ENCODE measurements at places on chromosomes 6 and 20. TPM values are rescaled to one million over a fixed set of nuclear protein-coding genes. Genes with fewer than 3 reads are reported as not detected.

CFAP206 gene
- total RNA-seq, result 0.06 TPM

SYNDIG1 gene
- not detected for total RNA-seq

SEL1L2 gene
- not detected for total RNA-seq

MYL9 gene
- 12.7 TPM for total RNA-seq

RHAG gene
- 0.28 TPM for total RNA-seq

COL20A1 gene
- not detected for total RNA-seq

FBXL4 gene
- total RNA-seq, result 16.9 TPM

VEGFA gene
- total RNA-seq, result 55.2 TPM

REV3L gene
- total RNA-seq, result 15.8 TPM

CCN6 gene
- total RNA-seq, result not detected

PLAGL2 gene
- total RNA-seq, result 3.4 TPM

ULBP2 gene
- 0.37 TPM for total RNA-seq

DNA sequence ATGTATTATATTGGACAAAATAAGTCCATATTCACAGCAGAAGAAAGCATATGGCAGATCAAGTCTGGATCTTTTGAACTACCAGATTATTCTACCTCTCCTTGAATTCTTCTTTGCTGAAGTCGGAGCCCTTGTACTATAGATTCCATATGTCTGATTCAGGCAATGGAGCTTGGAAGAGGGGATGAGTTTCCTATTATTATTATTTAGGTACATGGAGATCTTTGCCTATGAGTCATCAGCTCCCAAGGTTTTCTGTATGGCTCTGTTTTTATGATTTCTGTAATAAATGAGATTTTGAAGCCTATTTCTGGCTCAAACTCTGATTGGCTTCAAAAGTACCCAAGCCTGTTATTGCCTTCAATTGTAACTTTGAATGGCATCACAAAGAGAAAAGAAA lies 72.0 kb downstream of the OPRM1 start:
- H3K36me3 ChIP-seq, result no peaks in the 10 kb centered on the region
- H3K27ac ChIP-seq, result no peak overlapping the region
- no peak overlapping the region for H3K4me3 ChIP-seq
- no peaks in the 10 kb centered on the region for H3K27me3 ChIP-seq
- H3K4me1 ChIP-seq, result no peaks in the 10 kb centered on the region
- no peak for DNase-seq

DNA sequence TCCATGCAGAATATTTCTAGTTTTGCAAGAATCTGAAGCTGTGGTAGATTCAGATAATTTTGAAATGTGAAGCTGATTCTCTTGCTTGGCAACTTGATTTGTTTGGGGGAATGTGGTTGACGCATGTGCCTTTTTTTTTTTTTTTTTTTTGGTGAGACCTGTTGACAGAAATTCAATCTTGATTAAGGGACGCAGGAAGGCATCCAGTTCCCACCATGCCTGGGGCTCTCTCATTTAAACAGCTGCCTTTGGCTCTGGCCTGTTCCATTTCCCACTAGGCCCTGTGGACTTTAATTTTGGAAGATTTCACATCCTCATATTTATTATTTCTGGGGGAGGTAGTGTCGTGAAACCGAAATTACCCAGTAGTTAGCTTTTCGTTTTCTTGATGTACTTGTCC lies 8.6 kb downstream of the TPX2 start:
- no peak overlapping the region for H3K27ac ChIP-seq
- H3K36me3 ChIP-seq, result no peaks in the 10 kb centered on the region
- H3K4me3 ChIP-seq, result no peak overlapping the region
- H3K4me1 ChIP-seq, result no peaks in the 10 kb centered on the region

- H3K27me3 ChIP-seq, result no peaks in the 10 kb centered on the region
- H3K36me3 ChIP-seq, result no peaks in the 10 kb centered on the region
- H3K4me1 ChIP-seq, result no peaks in the 10 kb centered on the region
- no peak overlapping the region for H3K27ac ChIP-seq
- peak; percentile 16 for DNase-seq
Observed at GRCh38 chr20:57941604-57942381, 232.0 kb upstream of the PMEPA1 start.

DNA sequence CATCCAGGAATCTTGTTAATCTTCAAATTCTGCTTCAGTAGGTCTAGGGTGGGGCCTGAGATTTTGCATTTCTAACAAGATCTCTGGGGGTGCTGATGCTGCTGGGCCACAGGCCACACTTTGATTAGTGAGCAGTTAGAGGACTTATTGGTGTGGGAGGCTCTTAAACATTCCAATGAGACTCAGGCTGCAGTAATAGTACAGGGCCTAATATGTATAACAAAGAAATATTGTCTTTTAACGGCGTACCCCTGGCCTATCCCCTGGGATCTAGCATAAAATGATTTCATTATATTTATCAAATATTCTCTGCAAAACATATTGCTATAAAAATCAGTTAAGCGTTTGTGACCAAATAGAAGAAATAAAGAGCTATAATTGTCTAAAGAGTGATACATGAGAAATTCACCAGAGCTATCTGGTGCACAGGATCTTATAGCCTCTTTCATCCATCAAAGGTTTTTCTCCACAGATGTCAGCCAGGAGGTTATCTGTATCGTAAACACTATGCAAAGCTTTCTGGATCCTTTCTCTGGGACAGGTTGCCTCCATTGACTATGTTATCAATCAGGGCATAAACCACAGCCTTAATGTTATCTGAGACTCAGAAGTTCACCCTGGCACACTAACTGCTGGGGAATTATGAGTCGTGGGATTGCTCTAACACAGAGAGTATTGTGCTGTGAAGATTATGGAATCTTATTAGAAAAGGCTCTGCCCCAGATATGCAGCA lies 488.5 kb upstream of the MAP3K7 start:
- no peak for DNase-seq
- no peak overlapping the region for H3K27ac ChIP-seq
- no peak overlapping the region for H3K4me3 ChIP-seq

- H3K27ac ChIP-seq, result no peak overlapping the region
- no peak overlapping the region for H3K4me3 ChIP-seq
- H3K36me3 ChIP-seq, result no peaks in the 10 kb centered on the region
- H3K27me3 ChIP-seq, result no peaks in the 10 kb centered on the region
Observed at GRCh38 chr6:149694921-149695320, 23.0 kb downstream of the LATS1 start.

DNA sequence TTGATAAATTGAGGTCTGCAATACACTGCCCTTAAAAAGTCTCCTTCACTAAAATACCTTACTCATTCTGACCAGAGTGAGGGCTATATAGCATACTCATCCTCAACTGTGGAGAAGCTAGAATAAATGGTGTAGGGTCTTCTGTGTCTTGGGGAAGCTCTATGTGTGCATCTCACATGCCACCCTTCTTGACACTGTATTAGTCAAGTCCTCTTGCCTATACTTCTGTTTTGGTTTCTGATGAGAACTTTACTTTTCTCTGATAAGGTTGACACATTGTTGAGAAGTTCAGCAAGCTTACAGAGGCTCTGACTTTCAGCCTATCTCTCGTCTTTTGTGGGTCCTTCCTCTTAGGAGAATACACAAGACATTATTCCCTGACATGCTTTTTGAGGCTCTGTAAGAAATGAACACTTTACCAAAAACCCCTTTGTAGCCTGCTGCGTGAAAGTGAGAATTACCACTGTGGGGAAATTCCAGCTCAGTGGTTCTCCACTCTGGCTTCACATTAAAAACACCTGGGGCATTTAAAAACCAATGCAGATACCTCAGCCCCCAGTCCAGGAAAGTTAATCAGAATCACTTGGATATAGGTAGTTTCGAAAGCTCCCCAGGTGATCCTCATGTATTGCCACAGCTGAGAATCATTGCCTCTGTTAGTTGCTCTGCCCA lies 372.1 kb upstream of the HS3ST5 start:
- no peak for DNase-seq
- H3K36me3 ChIP-seq, result no peaks in the 10 kb centered on the region
- H3K27me3 ChIP-seq, result no peaks in the 10 kb centered on the region
- no peak overlapping the region for H3K4me3 ChIP-seq
- H3K4me1 ChIP-seq, result no peaks in the 10 kb centered on the region

DNA sequence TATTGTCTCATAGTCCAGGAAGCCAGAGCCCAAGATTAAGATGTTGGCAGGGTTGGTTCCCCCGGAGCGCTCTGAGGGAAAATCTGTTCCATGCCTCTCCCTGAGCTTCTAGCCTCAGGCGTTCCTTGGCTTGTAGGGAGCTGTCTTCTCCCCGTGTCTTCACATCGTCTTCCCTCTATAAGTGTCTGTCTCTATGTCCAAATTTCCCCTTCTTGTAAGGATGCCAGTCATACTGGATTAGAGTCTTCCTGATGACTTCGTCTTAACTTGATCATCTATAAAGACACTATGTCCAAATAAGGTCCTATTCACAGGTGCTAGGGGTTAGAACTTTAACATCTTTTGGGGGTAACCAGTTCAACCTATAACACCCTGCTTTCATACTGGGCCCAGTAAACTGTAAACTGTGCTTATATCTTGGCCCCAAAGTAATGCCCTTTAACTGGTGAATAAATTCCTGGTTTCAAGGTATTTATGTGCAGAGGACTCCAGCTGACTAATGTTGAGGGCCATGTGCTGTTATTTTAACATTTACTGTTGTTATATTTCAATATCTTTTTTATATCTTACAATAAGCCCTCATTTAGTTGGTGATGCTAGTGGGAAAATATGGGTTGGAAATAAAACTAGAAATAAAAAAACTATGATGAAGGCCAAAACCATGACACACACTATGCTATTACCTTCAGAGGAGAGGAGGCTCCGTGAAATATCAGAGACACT lies 101.7 kb upstream of the IYD start:
- no peaks in the 10 kb centered on the region for H3K36me3 ChIP-seq
- H3K27me3 ChIP-seq, result no peaks in the 10 kb centered on the region
- no peaks in the 10 kb centered on the region for H3K4me1 ChIP-seq
- no peak for DNase-seq

- no peak overlapping the region for H3K4me3 ChIP-seq
- no peaks in the 10 kb centered on the region for H3K27me3 ChIP-seq
- H3K36me3 ChIP-seq, result no peaks in the 10 kb centered on the region
- DNase-seq, result no peak
- H3K27ac ChIP-seq, result no peak overlapping the region
Observed at GRCh38 chr20:48846516-48847492, 19.0 kb upstream of the PREX1 start.

DNA sequence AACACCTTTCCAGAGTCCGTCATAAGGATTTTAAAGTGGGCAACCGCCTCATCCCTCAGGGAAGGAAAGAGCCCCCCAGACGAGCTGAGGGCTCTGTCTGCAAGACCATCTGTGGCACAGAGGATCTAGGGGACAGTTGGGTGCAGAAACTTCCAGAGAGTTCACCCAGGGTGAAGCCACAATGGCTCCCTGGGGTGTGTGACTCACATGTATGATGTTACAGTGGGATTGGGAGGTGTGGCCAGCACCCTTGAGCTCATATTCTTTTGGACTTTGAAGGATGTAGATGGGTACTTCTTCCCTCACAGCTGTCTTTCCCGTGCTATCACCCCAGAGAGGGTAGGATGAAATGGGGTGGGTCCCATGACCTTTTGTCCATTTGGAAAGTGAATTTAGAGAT lies 95.5 kb downstream of the NCR2 start:
- no peak overlapping the region for H3K4me3 ChIP-seq
- no peak overlapping the region for H3K27ac ChIP-seq
- H3K36me3 ChIP-seq, result no peaks in the 10 kb centered on the region
- DNase-seq, result no peak
- H3K4me1 ChIP-seq, result peaks cover 7% of the 10 kb centered on the region

GRCh38 chr20:21505161-21505809 lies 8.6 kb downstream of the NKX2-2 start:
- H3K27ac ChIP-seq, result no peak overlapping the region
- H3K4me1 ChIP-seq, result no peaks in the 10 kb centered on the region
- H3K4me3 ChIP-seq, result no peak overlapping the region
- H3K27me3 ChIP-seq, result peaks cover 4% of the 10 kb centered on the region
- DNase-seq, result peak; percentile 68

DNA sequence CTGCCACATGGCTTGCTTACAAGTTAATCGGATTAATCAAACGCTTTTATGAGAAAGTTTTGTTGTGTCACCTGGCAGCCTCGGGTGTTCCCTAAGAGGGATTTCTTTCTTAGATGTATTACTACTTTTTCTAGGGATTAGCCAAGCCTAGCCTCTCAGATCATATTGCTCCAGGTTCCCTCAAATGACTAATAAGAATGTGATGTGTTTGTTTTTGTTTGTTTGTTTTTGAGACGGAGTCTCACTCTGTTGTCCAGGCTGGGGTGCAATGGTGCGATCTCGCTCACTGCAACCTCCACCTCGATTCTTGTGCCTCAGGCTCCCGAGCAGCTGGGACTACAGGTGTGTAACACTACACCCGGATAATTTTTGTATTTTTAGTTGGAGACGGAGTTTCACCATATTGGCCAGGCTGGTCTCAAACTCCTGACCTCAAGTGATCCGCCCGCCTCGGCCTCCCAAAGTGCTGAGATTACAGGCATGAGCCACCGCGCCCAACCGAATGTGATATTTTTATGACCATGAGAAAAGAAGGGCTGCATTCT lies 977 bp downstream of the HMGN4 start:
- no peak for DNase-seq
- H3K27me3 ChIP-seq, result no peaks in the 10 kb centered on the region
- peak overlapping the region; percentile 78 for H3K4me3 ChIP-seq
- H3K36me3 ChIP-seq, result no peaks in the 10 kb centered on the region
- peaks cover 3% of the 10 kb centered on the region for H3K4me1 ChIP-seq
- H3K27ac ChIP-seq, result no peak overlapping the region

GRCh38 chr6:34051331-34051919 lies 94.5 kb downstream of the GRM4 start:
- H3K27me3 ChIP-seq, result no peaks in the 10 kb centered on the region
- H3K4me3 ChIP-seq, result no peak overlapping the region
- no peaks in the 10 kb centered on the region for H3K36me3 ChIP-seq

DNA sequence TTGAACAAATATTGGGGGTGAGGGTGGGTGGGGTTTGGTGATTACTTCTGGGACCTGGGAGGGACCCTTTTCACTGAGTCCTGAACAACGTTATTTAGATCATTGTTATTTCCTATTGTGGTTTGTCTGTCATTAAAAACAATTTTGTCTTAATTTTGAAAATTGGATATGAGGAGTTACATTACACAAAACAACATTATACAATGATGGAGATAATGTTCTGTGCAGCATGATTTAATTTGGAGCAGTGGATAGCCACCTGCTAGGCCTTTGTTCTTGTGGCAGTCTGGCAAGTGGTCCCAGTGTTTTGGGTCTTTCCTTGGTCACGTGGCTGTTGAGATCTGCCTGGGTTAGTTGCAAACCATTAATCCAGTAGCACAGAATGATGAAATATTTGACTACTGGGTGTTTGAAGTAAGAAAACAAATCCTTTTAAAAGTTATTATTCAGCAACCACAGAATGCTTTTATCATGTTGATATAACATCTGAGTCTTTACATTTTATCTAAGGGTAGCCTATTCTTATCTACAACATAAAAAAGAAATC lies 172.8 kb downstream of the CDKAL1 start:
- no peaks in the 10 kb centered on the region for H3K36me3 ChIP-seq
- DNase-seq, result no peak
- H3K27me3 ChIP-seq, result no peaks in the 10 kb centered on the region
- peaks cover 25% of the 10 kb centered on the region for H3K4me1 ChIP-seq
- no peak overlapping the region for H3K4me3 ChIP-seq

- H3K27me3 ChIP-seq, result no peaks in the 10 kb centered on the region
- no peaks in the 10 kb centered on the region for H3K4me1 ChIP-seq
- no peak overlapping the region for H3K27ac ChIP-seq
- H3K36me3 ChIP-seq, result no peaks in the 10 kb centered on the region
- no peak overlapping the region for H3K4me3 ChIP-seq
Observed at GRCh38 chr20:51607170-51607569, 64.7 kb upstream of the NFATC2 start.

GRCh38 chr6:136956590-136957544 lies 34.8 kb downstream of the SLC35D3 start:
- H3K4me1 ChIP-seq, result no peaks in the 10 kb centered on the region
- H3K27ac ChIP-seq, result no peak overlapping the region
- no peak for DNase-seq

Data from pancreas (tissue), 10 donors.